ENCODE measurements at places on chromosomes 12 and 14.
A peak's percentile ranks its signal among the peaks of the same experiment; 100 is the strongest.

DNA sequence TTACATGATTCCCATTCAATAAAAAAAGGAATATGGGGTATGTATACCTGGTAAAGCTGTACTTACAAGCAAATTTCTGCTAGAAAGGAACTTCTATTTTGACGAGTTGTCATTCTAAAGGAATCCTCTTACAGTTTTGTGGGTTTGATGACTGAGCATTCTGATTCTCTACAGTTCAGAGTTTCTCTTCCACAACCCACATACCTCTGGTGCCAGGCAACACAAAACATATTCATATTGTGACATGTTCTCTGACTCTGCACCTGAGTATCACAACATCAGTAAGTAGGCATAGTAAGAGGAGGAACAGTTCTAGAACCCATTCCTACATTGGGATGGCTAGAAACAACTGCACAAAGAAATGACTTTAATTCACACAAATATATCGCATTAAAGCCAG, 636.6 kb downstream of the MED13L start:
- no peak for DNase-seq

- no peak for DNase-seq
Observed at GRCh38 chr12:58656254-58657009, 263.9 kb downstream of the LRIG3 start.

DNA sequence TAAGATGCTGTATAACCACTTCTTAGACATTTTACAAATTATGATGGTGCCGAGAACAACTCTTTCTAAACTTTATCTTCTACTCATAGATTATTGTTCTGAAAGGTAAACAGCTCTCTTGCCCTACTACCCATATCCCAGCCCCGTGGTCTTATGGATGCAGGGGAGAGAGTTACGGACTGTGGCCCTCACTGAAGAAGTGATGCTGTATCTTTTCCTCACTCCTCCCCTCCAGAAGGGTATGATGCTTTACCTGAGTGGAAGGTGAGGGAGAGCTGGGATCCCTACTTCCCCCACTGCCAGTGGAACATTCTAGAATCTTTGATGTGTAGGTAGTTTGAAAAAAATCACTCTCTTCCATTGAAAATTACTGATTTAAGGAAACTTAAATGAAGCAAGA, 3.5 kb downstream of the TSHR start:
- DNase-seq: no peak

DNA sequence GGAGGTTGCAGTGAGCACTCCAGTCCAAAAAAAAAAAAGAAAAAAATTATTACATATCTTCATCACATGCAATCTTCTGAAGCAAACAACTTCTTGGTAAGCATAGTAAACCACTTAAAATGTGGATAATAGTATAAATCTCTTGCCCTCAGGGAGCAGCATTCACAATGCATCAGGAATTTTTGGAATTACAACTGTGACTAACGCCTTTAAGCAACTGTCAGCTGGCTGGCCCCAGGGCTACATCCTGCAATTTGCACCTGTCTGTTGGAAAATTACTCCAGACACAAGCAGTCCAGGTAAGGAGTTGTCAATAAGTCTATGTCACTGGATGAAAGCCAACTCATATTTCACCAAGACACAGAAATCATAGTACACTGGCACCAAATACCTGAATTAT, 5.5 kb upstream of the SLC7A7 start:
- peak; percentile 40 for DNase-seq

GRCh38 chr12:117042862-117043261, 56.4 kb downstream of the TESC start:
- DNase-seq: no peak

DNA sequence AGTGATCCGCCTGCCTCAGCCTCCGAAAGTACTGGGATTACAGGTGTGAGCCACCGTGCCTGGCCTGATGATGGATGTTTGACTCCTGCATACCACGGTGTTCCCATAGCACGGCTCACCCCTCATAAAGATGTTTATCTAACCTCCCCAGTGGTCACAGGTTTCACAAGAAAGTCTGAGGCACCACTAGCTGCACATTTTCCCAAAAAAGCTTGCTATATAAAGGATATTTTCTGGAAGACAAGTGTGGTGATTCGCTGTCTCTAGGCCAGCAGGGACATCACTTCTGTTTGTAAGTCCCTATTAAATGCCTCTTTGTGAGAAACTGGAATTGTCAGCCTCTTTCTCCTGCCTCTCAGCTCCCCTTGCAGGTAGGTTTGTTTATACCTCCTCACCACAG, 18.3 kb downstream of the PLEK2 start:
- no peak for DNase-seq

DNA sequence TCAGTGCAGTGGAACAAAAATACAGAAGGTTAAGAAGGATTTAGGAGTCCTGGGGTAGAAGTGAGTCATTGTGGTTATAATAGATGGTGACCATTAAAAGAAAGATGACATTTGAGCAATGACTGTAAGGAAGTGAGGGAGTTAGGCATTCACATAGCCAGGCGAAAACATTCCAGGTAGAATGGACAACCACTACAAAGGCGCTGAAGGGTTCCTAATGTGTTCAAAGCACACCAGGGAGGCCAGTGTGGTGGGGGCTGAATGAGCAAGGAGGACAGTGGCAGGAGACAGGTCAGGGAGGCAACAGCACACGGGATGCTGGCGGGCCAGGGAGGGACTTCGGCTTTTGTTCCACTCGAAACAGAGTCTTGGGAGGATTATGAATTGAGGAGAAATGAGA, 129.9 kb downstream of the NPAS3 start:
- DNase-seq: no peak

DNA sequence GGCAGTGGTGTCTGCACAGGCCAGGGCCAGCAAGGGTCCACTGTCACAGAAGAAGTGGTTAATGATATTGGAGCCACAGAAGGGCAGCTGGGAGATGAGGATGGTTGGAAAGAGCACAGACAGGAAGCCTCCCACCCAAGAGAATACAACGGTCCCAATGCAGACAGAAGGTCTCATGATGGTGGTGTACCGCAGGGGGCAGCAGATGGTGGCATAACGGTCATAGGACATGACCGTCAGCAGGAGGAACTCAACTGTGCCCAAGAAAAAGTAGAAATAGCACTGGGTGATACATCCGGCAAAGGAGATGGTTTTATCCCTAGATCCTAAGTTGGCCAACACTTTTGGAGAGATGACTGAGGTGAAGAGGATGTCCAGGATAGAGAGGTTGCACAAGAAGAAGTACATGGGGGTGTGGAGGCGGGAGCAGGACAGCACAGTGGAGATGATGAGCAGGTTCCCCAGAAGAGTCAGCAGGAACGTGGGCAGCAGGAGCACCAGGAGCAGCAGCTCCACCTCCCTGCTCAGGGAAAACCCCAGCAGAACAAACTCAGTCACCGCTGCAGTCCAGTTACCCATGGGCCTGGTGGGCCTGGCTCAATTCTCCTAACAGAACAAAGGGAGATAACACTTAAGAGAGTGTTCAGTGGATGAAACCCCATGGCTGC, 9.8 kb downstream of the OR6J1 start:
- DNase-seq: no peak

- DNase-seq: no peak
Observed at GRCh38 chr12:43805149-43805859, 813 bp downstream of the TWF1 start.

DNA sequence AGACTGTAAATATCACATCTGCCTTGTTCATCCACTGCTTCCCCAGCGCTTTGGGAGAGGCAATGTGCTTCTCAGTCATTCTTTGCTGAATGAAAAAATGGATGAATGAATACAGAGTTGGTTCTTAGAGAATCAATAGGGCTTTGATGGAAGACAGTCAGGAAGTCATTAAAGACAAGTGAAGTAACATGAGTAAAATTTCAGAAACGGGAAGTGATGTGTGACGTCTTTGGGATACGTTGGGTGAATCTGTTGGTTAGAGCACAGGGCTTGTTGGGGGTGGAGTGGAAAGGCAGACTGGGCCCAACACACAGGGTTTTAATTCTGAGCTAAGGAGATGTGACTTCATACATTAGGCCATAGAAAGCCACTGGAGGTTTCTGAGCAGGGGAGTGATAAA, 39.0 kb upstream of the NRXN3 start:
- no peak for DNase-seq

- no peak for DNase-seq
Observed at GRCh38 chr14:25381498-25381897, 331.6 kb upstream of the STXBP6 start.

- no peak for DNase-seq
Observed at GRCh38 chr12:112868459-112869041, 38.2 kb upstream of the OAS1 start.

DNA sequence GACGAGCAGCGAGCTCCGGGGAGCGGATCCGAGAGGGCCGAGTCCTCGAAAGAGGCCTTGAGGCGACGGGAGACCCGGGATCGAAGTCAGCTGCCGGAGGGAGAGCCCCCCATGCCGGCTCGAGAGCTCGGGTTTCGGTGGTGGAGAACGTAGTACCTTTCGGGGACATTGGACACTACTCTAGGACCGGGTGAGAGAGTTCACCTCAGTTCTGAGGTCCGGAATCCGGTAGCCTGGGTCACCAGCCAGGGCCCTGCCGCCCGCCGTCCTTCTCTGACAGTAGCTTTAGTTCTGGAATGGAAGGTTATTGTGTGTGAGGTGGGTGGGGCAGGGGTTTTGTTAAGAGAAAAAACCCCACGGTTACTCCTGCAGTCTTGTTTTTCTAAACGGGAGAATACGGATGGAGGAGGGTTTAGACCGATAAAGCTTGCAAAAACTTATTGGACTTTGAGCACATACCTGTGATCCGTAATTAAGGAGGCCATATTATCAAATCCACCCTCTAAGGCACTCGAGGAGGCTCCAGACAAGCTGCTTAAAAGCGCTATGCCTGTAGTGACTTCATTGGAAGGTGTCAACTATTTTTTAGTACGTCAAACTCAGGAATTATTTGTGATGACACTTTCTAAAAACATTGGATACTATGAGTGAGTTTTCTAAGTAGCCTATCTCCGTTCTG, 765 bp downstream of the SCYL2 start:
- peak; percentile 55 for DNase-seq

- DNase-seq: no peak
Observed at GRCh38 chr14:102875652-102876051, 46.8 kb upstream of the AMN start.

- DNase-seq: no peak
Observed at GRCh38 chr12:80176706-80177105, 77.4 kb downstream of the OTOGL start.

- DNase-seq: no peak
Observed at GRCh38 chr14:97270308-97270707, 473.1 kb downstream of the VRK1 start.

- no peak for DNase-seq
Observed at GRCh38 chr12:76018672-76019071, 12.9 kb downstream of the PHLDA1 start.
